GDM1 (cell line): ENCODE measurements at places on chromosomes 7 and 10.

- DNase-seq = no peak
Observed at GRCh38 chr7:141359740-141360415, 191.3 kb upstream of the AGK start.

DNA sequence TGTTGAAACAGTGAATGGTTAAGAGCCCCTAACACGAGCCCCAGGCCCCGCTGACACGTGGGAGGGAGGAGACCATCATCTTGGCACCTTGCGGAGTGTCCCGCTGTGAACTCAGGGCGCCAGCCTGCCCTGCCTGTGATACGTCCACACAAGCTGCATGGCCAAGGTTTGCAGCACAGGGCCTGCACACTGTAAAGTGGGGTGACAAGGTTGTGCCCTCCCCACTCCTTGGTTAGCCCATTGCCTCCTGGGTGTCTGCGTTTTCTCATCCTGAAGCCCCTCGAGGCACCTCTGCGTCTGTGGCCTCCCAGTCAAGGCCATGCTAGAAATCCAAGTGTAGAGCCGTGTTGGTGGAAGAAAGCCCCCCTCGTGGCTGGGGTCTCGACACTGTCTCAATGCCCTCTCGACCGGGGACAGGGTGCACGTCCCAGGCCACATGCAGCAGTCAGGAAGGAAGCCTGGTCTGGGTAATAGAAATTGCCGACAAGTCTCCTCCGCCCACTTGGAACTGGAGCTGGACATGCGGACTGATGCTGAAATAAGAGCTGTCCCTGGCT is 192.1 kb downstream of the DNAJB6 start:
- DNase-seq = no peak

GRCh38 chr10:112587729-112588128 is 140.7 kb downstream of the VTI1A start:
- no peak for DNase-seq

DNA sequence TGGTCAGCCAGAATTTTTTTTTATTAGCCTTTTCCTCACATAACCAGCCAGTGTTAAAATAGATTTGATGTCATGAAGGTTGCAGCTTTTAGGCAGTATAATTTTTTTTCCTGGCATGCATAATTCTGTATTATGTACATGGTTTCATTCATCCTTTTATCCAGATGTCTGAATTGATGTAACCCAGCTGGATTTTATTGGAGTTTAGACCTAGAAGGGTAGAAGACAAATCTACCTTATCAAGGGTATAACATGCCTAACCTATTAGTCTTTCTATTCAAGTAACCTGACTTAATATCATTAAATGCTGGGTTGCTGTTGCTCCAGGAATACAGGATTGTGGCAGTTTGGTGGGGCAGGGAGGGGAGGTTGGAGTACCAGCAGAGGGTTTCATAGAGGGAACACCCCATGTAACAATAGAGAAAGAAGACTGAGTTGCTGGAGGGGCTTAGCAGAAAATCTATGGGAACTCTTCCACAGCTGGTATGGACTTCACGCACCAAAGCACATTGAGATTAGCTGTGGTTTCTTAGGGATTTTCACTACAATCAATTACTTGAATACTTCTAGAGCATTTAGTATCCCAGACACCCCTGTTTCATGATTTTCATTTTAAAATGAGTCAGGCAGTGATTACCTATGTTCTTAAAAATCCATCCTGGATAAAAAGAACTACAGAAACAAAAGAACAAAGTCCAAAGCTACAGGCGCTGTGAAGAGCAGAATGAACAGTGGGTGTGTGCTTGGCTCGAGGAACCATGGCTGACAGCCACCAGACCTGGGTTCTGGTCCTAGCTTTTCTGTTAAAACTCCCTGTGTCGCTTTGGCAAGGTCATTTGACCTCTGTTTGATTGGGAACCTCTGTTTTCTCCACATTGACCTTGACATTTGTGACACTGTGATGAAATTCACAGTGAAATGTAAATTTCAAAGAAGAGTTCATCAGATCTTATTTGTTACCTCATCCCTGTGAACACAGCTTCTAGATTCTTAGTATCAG is 93.5 kb downstream of the CREM start:
- no peak for DNase-seq

DNA sequence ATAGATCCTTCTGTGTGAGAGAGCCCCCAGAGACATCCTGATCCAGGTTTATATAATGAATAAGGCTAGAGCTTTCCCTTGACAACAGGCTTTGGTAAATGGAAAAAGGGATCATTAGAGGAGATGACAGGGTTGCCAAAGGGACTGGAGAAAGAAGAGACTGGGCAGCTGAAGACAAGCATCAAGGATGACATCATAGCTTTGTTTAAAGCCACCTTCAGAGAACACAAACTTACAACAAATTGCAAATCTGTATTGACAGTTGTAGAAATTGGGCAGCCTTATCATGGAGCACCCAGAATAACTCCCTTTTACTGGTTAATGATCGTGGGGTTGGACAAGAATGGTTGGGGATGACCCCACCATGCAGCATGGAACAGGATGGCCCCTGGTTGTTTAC is 3.7 kb upstream of the PLPP4 start:
- no peak for DNase-seq

DNA sequence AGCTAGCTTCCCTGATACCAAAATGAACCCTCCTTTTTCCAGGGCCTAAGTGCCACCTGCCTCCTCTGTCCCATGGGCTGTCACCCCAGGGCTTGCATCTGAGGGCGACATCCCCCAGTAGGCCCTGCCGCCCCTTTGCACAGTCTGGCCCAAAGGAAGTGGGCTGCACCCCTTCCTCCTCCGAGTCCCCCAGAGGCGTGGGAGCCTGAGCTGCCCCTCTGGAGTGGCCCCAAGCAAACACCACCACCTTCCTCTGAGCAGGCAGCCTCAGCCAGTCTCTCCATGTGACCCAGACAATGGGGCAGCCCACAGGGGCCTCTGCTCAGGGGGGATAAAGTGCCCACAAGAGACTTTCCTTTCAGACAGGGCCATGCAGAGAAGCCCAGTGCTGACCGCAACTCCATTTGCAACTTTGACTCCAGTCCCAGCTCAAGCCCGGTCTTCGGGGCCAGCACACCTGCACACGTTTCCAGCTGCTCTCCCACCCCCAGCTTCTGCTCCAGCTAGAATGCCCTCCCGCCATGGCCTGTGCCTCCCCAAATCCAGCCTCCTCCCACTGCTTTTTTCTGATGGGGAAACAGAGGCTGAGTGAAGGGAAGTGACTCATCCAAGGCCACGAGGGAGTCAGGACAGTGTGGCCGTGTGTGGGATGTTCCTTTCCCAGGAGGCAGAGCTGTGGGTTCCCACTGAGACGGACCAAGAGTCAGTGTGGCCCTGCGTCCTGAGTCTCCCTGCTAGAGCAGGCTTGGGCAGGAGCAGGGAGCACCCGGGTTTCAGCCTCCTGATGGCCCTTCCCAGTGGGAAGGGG is 111.9 kb downstream of the ZMIZ1 start:
- no peak for DNase-seq

DNA sequence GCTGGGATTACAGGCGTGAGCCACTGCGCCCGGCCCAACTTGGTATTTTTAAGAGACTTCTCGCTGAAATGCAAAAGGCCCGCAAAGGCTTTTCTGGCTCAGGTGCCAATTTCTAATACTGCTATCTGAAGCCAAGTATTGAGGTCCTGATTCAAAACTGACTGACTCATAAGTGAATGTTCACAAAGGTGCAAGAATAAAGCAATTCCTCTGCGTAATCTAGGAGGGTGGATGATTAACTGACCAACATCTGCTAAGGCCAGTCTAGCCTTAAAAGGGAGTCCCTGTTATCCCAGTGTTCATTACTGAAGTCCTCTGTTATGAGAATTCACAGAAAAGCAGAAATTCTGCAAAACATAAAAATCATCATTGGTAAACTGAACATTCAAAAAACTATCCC is 111.4 kb downstream of the SRPK2 start:
- DNase-seq = no peak

DNA sequence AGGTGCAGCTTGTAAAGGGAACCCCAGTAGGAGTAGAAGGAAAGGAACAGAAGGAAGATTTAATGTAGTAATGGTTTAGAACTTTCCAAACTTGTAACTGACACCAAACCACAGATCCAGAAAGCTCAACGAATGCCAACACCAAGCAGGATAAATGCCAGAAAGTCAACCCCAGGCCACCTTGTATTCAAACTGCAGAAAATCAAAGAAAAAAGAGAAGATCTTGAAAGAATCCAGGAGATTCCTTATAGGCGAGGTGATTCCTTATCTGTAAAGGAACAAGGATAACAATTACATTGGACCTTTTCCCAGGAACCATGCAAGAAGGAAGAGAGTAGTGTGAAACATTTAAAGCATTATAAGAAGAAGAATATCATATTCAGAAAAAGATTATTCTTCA is 93.6 kb downstream of the NKX6-2 start:
- DNase-seq = no peak

DNA sequence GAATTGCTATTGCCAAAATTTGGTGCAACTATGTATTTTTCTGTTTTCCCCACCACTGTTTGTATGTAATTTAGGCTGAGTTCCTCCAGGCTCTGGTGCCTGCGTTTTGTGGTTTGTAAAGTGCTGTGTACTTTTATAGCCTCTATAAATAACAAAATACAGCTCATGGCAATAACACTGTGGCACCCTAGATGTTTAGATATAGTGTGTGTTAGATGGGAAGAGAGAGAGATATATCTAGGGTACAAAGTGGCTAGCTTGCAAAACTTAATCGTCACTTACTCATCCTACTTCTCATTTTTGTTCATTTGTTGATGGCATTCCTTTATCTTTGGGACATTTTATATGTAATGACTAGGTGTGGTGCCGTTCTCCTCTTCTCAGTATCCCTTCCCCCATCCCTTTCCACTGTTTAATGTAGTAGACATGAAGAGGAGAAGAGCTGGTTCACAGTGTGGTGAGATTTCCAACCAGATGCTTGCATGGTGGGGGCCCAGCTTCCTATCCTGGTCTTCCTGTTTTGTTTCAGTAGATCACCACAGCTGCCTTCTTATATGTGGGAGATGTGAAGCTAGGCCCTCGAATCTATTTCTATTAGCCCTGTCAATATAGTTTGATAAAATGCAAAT is 115.0 kb downstream of the SND1 start:
- DNase-seq = peak; percentile 55

- peak; percentile 16 for DNase-seq
Observed at GRCh38 chr10:71314028-71314693, 4.9 kb upstream of the SLC29A3 start.

DNA sequence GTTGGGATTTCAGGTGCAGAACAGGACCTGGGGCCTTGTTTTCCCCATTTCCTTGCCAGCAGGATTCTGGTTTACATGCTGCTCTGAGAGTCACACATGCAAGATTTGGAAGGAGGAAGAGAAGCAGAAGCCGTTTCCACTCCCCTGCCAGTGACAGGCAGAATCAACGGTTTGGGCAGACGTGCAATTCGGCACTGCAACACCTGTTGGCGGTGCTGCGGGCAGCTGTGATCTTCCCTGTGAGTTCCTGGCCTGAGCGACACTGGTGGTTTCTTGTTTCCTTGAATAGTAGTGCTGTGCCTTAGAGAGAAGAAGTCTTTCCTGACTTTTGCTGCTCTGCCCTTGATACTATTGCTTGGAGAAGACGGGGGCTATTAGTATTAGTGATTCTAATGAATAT is 1126.2 kb downstream of the TYW1 start:
- no peak for DNase-seq

GRCh38 chr10:6108631-6109443 is 20.0 kb downstream of the RBM17 start:
- peak; percentile 1 for DNase-seq

DNA sequence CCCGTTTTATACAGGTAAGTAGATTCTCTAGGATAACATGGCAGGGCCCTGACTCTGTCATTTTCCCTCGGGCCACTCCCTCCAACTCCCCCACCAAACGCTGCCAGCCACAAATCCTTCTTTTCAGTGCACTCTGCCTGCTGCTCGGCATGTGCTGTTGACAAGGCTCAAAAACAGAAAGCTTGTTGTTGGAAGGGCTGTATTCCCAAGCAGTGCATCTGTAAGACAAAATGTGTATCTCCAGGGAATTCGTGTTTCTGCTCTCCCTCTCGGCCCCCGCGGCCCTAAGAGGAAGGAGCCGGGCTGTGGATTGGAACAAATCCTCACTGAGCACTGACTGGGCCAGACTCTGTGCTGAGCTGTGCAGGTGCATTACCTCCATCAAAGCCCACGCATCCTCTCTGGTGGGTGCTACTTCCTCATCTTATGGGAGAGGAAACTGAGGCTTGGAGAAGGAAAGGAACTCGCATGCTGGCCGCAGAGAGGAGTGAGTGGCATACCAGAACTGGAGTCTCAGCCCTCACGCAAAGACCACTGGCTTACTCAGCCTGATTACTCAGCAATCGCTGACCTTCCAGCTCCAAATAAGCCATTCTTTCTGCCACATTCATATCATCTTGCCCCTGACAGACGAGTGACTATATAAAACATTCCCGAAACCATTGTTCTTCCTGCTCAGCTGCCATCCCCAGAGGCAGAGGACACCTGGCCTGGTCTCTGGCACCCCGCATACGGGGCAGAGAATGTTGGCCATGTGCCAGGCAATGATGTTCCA is 33.5 kb upstream of the ENO4 start:
- no peak for DNase-seq

DNA sequence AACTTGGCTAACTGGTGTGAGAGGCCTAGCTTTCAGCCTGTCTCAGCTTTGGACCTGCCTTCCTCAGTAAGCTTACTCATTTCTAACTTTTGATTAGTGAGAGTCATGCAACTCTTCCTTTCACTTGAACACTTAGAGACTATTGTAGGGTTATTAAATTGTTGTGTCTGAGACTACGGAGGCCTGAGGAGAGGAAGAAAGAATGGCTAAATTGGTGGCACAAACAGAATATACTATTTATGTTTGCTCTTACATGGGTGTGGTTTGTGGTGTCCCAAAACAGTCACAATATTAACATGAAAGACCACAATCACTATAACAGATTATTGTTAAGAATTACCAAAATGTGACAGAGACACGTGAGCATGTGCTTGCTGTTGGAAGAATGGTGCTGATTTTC is 82.1 kb downstream of the TRIM24 start:
- DNase-seq = no peak

GRCh38 chr10:68997211-68997610 is 8.6 kb downstream of the KIFBP start:
- no peak for DNase-seq

DNA sequence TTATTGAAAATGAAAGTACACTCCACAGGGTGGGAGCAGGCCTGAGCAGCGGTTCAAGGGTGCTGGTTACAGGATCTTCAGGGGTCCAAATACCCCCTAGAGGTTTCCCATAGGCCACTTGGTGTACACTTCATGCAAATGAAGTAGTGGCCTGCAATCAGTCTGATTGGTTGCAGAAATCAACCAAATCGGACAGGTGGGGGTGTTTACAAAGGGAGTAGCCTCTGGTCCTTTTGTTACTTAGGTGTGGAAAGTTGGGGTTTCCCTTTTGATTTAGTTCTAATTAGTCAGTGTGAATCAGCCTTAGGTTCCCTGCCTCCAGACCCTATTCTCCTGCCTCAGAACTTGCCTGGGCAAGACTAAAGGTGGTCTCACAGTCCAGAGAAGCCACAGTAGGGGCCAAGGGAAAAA is 49.6 kb downstream of the SYPL1 start:
- DNase-seq = no peak

GRCh38 chr7:117800406-117800805 is 72.8 kb downstream of the CTTNBP2 start:
- no peak for DNase-seq

- DNase-seq = peak; percentile 51
Observed at GRCh38 chr7:29105752-29106668, 40.3 kb downstream of the CPVL start.
